ENCODE measurements at places on chromosomes 13 and 19.

- no peak for DNase-seq
Measured at GRCh38 chr13:90261343-90261742, 1086.1 kb upstream of the MIR17HG start.

- DNase-seq = no peak
Measured at GRCh38 chr13:84137292-84137691, 255.0 kb upstream of the SLITRK1 start.

- DNase-seq = no peak
Measured at GRCh38 chr13:30173303-30173610, 134.1 kb downstream of the KATNAL1 start.

GRCh38 chr13:50989476-50989875 lies 79.9 kb downstream of the RNASEH2B start:
- DNase-seq = no peak

DNA sequence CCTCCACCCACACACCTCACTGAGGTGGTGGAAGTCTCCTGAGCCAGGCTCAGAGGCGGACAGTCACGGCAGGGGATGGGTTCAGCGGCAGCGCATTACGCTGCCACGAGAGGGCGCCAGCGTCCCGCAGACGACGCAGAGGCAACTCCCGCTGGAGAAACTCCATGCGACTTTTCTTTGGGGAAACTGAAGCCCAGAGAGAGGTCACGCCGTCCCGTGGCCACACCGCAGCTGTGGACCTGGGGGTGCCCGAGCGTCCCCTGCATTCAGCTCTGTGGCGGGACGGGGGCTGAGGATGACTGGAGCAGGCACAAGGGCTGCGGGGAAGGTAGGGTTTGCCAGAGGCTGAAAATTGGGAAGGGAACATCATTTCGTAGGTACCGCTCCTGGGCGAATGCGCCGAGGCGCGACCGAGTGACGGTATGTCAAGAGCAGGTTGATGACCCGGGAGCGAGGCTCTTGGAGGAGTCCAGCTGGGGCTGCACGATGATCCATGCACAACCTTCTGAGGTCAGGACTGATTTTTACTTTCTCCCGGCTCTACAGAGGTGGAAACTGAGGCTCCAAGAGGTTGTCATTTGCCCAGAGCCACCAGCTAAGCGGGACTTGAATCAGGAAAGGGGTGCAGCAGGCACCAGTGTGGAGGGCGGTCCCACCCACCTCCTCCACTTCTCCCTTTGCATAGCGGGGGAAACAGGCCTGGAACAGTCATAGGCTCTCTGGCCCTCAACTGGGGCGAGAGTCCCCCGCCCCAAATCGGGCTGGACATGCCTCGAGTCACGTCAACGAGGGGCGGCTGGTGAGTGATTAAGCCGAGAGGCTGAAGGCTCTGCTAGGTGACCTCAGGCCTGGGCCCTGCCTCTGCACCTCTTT lies 690 bp upstream of the ARRDC2 start:
- no peak for DNase-seq

GRCh38 chr19:38139122-38139521 lies 84.9 kb downstream of the DPF1 start:
- no peak for DNase-seq
